A375 (cell line): ENCODE measurements at places on chromosomes 6 and 20. TPM values are rescaled to one million over a fixed set of nuclear protein-coding genes. Genes with fewer than 3 reads are reported as not detected.

Gene FUCA2
- total RNA-seq = 16.5 and 18.0 TPM in 2 replicates

Gene C20orf144
- 0.04 TPM in 1 of 2 replicates, not detected in the other for total RNA-seq

Gene GATA5
- total RNA-seq = not detected in 2 replicates

Gene CFAP61
- 0.13 and 0.19 TPM in 2 replicates for total RNA-seq

Gene SCGN
- not detected in 2 replicates for total RNA-seq

Gene RSPH9
- total RNA-seq = not detected in 2 replicates

Gene CRYBG1
- total RNA-seq = 16.7 and 18.0 TPM in 2 replicates

Gene TXLNB
- 0.04 TPM in 1 of 2 replicates, not detected in the other for total RNA-seq

Gene SERINC3
- total RNA-seq = 77.9 and 91.0 TPM in 2 replicates

Gene FAM83B
- 0.61 and 1.6 TPM in 2 replicates for total RNA-seq

Gene ASIP
- not detected in 2 replicates for total RNA-seq

Gene PRR18
- total RNA-seq = not detected in 2 replicates
